ENCODE measurements at places on chromosomes 16 and 17.

GRCh38 chr16:114327-114726, 24.1 kb downstream of the NPRL3 start:
- DNase-seq, result no peak

DNA sequence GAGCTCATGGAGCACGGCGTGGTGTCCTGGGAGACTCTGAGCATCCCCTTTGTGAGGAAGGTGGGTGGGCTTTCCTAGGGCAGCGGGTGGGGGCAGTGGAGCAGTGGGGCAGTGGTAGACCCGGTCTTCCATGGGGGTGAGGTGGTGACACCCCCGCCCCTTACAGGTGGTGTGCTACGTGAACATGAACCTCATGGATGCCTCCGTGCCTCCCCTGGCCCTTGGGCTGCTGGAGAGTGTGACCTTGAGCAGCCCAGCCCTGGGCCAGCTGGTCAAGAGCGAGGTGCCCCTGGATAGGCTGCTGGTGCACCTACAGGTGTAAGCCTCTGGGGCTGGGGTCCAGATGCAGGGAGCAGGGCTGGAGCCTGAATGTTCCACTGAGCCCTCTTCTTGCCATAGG, 1.6 kb downstream of the ELMO3 start:
- no peak for DNase-seq

DNA sequence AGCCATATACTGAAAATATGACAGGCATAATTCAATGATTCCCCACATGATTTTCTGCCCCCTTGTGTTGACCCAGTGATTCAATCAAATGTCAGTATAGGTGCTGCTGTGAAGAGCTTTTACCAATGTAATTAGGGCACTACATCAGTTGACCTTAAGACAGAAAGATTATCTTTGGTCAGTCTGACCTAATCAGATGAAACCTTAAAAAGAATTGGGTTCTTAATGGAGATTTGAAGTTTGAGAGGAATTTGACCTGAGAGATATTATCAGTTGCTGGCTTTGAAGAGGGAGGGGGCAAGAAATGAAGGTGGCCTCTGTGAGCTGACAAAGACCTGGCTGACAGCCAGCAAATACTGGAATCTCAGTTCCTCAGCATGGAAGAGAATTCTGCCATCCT, 358.7 kb upstream of the CA10 start:
- no peak for DNase-seq

DNA sequence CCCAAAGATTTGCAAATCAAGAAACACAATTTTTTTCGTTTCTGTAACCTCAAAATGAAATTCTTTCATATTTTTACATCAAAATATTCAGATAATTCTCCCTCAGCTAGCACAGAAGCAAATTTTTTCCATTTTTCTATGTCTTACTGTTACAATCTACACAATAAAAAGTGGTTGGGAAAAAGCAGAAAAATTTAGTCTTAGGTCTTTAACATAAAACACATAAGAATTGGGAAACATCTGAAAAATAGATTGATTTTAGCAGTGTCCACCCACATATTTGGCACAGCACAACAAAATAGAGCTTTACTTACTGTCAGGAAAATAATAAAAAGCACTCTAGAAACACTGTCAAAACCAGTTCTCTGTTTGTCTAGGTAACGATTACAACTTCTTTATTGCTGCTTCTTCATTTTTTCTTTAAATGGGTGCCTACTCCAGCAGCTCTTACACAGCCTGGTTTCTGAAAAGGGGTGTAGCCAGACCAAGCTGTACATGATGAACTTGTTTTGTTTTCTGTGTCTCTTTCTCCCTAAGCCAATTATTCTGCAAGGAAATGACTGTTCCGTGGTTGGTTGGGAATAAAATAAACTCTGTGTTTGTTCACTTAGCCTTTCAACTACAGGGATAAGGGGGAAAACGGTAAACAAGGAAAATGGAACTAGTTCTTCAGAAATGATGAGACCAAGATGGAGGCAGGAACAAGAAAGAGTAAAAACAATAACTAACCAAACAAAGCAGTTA, at the start of gene ABCA6:
ABCA6 (minus strand) TSS at position 465 of the 744 bp plus-strand sequence. CDS start 1,192 bp downstream, outside the sequence.
- no peak for DNase-seq

- DNase-seq, result no peak
Measured at GRCh38 chr16:47643323-47644000, 182.3 kb downstream of the PHKB start.

GRCh38 chr17:8479431-8479947, 43.8 kb downstream of the NDEL1 start:
- DNase-seq, result no peak

GRCh38 chr17:14741491-14741890, 440.6 kb downstream of the HS3ST3B1 start:
- DNase-seq, result no peak

DNA sequence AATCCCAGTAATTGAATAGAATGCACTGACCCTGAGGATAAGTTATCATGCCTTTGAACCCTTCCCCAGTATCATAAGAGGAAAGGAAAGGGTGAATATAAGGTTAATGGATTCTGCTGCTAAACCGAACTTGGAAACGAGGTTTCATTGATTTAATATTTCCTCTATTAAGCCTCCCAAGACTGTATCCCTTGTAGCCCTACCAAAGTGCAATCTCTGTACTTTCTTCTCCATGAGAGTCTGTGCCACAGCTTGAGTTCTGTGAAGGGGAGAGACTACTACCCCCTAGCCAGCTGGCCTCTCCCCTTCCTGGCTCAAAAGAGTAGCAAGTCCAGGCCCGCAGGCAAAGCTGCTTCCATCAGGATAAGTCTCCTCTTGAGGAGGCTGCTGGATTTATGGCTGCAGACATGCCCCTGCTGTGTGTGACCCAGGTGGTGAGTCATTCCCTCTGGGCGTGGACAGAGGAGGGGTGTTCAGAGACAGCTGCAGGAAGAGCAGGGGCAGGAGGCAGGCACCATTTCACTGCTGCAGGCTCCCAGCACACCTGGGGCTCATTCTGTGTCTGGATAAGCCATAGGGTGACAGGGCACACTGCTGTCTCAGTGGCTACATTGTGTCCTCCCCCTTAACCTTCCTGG, 58.4 kb downstream of the TOM1L2 start:
- DNase-seq, result no peak

DNA sequence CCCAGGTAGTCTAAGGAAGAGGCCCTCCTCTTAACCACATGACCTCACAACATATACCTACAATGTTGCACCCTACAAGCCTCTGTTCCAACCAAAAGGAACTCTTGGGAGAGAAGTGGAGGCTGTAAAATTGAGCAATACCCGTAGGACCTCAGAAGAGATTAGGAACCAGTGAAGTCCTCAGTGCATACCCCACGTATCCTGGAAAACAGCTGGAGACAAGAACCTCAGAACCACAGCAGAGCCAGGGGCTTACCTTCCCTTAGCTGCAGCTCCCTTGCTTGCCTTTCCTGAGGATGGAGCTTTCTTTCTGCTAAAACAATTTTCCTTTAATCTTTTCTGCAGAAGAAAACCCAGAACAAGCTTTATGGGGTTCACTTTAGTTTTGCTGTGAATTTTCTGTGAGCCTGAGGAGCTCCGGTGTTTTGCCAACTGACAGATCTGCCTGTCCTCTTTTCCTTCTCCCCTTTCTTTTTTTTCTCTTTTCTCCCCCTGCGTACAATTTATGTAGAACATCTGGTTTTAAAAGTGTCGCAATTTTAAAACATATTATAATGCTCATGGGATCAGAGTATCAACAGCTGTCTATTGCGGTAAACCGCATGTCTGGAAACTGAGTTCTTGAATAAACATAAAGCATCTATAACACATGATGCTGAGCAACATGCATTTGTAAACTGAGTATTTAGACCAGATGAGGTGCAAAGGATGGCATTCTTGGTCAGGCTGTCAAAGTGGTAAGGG, 226.4 kb upstream of the MAF start:
- no peak for DNase-seq

DNA sequence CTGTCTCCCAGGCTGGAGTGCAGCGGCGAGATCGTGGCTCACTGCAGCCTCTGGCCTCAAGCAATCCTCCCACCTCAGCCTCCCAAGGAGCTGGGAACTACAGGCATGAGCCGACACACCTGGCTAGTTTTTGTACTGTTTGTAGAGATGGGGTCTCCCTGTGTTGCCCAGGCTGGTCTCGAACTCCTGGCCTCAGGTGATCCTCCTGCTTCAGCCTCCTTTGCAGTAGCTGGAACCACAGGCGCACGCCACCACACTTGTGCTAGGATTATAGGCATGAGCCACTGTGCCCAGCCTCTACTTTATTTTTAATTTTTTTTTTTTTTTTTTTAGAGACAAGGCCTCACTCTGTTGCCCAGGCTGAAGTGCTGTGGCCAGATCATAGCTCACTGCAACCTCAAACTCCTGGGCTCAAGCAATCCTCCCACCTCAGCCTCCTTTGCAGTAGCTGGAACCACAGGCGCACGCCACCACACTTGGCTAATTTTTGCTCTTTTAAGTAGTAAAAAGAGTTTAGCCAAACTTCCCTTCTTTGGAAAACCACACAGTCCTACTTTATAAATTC, 4.4 kb downstream of the NTAN1 start:
- DNase-seq, result no peak

GRCh38 chr16:47970291-47970931, 185.4 kb downstream of the ABCC12 start:
- DNase-seq, result no peak

GRCh38 chr17:82623707-82624106, 24.5 kb downstream of the WDR45B start:
- no peak for DNase-seq

GRCh38 chr16:69274699-69275235, 36.4 kb upstream of the VPS4A start:
- DNase-seq, result no peak

DNA sequence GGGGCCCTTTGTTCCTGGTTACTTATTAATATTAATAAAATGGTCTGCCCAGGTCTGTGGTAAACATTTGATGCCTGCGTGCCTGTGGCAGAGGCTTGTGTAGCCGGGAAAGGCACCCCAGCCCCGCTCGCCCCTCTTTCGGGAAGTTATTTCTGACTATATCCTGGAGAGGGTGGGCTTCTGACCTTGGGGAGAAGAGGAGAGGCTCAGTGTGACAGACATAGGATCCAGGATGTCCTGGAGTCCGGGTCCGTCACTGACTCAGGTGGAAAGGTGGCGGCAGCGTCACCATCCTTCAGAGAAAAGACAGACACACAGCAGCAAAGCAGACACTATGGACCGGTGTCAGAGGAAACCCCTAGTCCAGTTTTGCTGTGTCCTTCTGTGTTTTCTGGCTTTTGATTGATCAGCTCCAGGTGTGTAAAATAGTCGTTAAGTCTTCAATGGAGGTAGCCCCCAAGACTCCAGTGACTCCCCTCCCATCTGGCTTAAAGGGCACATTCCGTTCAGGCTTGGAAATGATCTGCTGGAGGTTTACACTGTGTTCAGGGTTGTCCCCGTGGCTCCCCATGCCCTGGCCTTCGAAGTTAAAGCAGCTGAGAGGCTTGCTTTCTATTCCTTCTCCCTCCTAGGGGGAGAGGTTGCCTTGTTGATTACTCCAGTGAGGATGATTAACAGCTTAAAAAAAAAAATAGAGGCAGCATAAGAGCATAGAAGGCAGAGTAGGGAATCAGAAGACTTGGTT, 81.6 kb downstream of the CCDC182 start:
- DNase-seq, result no peak

- DNase-seq, result peak; percentile 60
Measured at GRCh38 chr16:351804-352520, 561 bp downstream of the AXIN1 start.

GRCh38 chr17:44204441-44204882, 4.8 kb upstream of the ATXN7L3 start:
- DNase-seq, result no peak

DNA sequence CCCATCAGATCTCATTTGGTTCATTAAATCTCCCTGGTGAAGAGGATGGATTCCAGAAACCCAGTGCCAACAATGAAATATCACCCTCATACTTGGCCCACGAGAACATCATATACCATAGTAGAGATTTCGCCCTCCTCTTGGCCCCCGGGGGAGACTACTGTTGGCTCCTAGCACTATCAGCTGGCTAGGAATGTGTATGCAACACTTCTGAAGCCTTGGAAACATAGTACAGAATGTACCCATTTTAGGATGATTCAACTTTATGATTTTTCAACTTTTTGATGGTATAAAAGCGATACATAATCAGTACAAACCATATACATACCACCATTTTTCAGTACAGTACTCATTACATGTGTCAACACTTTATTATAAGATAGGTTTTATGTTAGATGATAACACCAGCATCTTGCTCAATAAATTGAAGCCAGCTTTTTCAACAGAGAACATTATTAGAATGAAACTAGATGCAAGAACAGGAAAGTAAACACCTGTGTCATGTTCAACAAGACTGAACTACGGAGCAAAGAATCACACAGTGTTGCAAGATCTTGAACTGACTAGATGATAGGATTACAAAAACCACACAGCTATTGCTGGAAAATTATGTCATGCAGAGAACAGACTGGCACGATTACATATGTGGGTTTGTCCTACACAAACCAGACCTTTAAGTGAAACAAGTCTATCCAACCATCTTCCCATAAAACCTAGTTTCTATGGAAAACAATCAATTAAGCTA, 17.2 kb downstream of the RSL1D1 start:
- peak; percentile 36 for DNase-seq

GRCh38 chr16:47395733-47396498, 64.9 kb downstream of the ITFG1 start:
- no peak for DNase-seq

GRCh38 chr17:16923904-16924695, 47.8 kb downstream of the TNFRSF13B start:
- no peak for DNase-seq

GRCh38 chr17:28338056-28338768, 2.7 kb downstream of the TNFAIP1 start:
- DNase-seq, result no peak

DNA sequence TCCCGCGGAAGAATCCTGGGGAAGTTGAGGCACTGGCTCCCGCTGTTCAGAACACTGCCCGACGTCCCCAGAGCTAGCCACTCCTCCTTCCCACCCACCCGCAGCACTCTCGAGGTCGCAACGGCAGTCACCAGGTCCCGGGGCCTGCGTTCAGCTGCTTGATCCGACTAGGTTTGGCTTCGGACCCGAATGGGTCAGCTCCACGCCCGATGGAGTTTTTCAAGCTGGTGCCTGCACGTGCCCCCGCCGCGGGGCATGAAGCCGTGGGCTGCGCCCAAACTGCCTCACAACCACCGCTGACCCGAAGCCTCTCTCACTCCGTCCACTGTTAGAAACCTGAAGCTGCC, 12.4 kb upstream of the ODF4 start:
- no peak for DNase-seq

GRCh38 chr17:78378225-78379130, at the start of gene PGS1:
PGS1 (plus strand) TSS chr17:78378649; CDS start chr17:78378666, 17 bp downstream.
- peak; percentile 90 for DNase-seq

DNA sequence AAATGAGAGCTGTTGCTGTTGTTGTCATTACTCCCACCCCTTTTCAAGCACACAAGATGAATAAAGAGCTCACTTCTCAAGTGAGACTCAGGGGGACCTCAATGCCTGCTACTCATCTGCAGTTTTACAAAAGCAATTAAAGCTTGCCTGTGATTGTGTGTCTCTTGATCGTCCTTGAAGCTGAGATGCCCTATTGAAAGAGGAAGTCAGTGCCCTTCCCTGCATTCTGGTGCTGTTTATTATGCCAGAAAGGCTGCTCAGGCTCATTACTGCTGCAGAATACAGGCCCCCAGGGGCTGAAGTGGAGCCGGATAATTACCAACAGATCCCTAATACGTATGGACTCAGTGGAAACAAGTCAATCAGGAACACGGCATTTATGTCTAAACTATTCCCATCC, 147.2 kb downstream of the HS3ST2 start:
- DNase-seq, result no peak

- no peak for DNase-seq
Measured at GRCh38 chr17:3745071-3745470, 21.4 kb downstream of the HASPIN start.
